CD4-positive, alpha-beta T cell treated with Interleukin-4 for 1 hour (primary cell): ENCODE measurements at places on chromosomes 3 and 15.

DNA sequence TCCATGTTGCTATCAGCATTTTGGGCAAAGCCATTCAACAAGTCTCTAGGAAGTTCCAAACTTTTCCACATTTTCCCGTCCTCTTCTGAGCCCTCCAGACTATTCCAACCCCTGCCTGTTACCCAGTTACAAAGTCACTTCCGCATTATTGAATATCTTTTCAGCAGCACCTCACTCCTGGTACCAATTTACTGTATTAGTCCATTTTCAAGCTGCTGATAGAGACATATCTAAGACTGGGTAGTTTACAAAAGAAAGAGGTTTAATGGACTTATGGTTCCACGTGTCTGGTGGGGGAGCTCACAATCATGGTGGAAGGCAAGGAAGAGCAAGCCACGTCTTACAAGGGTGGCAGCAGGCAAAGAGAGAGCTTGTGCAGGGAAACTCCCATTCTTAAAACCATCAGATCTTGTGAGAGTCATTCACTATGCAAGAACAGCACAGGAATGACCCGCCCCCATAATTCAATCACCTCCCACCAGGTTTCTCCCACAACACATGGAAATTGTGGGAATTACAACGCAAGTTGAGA, 435.6 kb upstream of the GRM7 start:
- DNase-seq: no peak

- DNase-seq: no peak
Observed at GRCh38 chr3:82276992-82277391, 515.5 kb upstream of the GBE1 start.

GRCh38 chr3:71397046-71397445, 186.5 kb downstream of the FOXP1 start:
- DNase-seq: peak; percentile 37

DNA sequence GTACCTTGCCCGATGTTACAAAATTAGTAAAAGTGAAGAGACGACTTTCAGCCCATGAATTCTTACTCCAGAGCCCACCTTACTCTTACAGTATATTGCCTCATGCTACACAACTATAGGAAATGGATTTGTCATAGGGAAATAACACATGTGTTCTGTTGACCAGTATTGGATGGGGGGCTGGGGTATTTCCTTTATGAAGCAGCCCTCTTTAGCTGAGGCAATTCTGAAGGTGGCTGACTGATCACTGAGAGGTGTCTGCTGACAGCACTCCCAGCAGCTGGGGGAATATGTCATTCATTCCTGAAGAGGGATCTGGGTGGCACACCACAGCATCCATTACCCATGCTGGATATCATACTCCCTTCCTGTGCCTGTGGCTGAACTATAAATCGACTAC, 6.4 kb upstream of the GOLM2 start:
- DNase-seq: no peak

DNA sequence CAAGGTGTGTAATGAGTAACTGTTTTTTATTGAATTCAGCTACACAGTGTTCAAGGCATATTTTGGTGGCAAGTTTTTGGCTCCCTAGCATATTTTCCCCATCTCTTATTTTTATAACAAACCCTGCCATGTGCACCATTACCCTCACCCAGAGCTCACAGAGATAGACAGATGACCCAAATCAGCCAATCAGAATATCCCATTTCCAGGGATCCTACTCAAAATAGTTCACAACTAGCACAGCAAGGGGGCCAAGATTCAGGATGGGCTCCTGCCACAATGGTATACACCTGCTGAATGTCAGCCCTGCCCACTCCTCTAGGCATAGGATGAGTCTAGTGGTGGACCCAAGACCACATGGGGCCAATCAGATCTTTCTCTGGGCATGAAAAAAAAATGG, 78.8 kb upstream of the SETMAR start:
- DNase-seq: no peak

DNA sequence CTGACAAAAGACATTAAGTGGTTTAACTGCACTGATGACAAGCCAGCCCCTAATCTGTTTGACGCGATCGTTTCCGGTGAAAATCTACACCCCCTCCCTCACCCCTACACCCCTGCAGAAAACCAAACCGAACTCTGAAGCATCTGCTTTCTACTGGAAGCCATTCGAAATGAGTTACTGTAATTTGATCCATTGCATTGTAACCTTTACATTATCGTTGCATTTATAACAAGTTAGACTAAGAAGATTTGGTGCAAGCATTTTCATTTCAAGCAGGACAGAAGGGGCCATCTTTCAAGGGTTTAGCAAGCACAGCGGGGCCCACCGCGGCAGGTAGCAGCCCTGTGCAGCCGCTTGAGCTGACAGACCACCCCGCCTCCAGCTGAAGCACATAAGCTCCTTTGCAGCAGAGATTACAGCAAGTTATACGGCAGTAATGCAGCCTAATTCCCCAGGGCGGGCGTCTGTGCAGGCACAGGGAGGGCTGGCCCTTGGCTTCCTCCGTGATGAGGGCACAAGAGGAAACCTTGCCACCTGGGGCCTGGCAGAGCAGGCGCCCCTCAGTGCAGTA, 79.3 kb downstream of the CHSY1 start:
- DNase-seq: no peak

- DNase-seq: no peak
Observed at GRCh38 chr3:86986671-86987420, 4.1 kb downstream of the VGLL3 start.

GRCh38 chr3:48023377-48023776, 7.2 kb upstream of the MAP4 start:
- no peak for DNase-seq

GRCh38 chr3:25084016-25084415, 344.0 kb upstream of the RARB start:
- no peak for DNase-seq

DNA sequence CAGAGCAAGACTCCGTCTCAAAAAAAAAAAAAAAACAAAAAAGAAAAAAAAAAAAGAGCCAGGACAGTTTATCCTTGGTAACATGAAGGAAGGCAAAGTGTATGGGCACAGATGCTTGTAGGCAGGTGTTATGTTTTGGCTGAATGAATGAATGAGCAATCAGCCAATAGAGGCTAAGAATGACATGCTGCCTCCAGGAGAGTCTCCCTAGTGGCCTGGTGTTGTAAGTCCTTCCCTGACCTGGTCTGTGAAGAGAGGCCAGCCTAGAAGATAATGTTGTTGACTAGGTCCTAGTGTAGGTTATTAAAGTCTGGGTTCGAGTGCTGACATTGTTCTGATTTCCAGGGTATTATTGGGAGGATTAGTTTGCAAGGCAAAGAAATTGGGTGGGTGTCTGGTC, 24.9 kb downstream of the GYG1 start:
- no peak for DNase-seq

GRCh38 chr3:68977486-68978167, 35.9 kb downstream of the EOGT start:
- no peak for DNase-seq

DNA sequence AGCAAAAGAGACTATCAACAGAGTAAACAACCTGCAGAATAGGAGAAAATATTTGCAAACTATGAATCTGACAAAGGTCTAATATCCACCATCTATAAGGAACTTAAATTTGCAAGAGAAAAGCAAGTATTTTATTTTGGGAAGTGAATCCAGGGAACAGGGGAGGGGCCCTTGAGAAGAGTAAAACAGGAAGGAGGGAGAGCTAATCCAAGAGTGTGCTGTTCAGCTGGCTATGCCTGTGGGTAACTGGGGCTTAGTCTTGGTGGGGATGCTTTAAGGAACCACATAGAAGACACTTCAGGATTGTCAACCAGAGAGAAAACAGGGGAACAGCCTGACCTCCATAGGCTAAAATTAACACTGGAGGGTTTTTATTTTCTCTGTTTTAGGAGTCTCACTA, 3.9 kb upstream of the HHLA2 start:
- DNase-seq: no peak

DNA sequence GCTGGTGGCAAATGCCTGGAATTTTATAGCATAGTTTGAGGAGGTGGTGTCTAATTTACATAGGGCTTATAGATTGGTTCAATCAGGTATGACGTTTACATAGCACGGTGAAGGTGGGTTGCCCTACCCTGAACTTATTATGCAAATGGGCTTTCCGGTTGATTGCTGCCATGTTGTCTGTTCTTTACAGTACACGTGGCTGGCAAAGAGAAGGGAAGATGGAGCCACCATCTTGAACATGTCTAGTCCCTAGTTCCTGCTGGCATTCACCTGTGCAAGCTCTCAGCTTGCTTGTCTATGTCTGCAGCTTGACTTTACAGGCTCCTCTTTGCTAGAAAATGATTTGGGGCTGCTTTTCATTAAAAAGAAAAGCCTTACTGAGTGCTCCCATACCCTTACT, 14.0 kb upstream of the STAC start:
- DNase-seq: no peak

DNA sequence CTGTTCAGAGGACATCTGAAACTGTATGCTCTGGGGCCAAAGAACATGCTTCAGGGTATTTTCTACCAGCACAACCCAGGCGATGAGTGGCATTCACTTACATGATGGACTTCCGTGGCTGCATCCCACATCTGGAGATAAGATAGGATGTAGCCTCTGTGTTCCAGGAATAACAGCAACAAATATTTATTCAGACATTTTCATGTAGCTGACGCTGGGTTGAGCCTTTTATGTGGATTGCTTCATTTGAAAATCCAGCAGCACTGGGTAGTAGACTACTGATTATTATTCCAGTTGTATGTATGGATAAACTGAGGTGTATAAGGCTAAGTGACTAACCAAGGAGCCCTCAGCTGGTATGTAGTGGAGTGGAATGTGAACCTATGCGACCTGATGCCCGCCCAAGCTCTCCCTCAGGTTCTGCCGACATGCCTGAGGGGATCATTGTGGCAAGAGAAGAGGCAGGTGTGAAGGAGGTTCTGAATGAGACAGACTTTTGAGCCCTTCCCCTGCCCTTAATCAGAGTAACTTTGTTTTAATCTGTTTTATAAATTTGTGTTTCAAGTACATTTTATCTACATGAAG, 25.9 kb upstream of the ABHD10 start:
- no peak for DNase-seq

DNA sequence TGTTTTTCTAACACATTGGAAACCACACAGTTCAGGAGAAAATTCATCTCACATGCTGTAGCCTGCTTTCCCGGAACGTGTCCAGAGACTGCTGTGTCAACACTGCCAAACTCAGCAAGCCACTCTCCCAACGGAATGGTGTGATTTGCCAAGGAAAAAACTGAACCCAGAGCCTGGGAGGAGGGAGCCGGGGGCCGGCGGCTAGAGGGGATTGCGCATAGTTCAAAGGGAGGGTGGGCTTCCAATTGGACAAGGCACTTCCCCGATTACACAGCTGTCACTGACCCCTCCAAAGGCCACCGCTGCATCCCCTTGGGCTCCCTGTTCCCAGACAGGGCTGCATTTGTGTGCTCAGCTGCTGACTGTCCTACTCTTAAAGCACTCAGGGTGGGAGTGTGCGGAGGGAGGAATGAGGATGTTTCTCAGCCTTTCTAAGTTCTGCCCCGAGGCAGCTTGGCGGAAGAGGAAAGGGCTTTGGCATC, 256.2 kb downstream of the ZNF621 start:
- no peak for DNase-seq

GRCh38 chr3:128824132-128824850, 55.1 kb upstream of the ACAD9 start:
- no peak for DNase-seq

DNA sequence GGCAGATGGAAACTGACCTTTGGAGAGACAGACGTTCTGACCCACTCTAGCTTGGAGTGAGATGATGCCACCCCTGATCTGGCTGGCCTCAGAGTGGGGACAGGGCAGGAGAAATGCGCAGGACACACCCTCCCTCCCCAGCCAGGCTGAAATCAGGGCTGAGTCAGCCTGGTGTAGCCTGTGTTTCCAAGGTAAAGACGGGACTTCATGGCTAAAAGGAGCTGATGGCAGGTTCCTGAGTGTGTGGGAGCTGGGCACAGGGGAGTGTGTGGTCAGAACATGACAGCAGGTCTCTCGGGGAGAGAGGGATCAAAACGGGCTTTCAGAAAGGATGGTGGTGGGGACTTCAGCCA, 14.6 kb upstream of the POLG start:
- DNase-seq: no peak

GRCh38 chr3:134419214-134419959, 45.1 kb upstream of the AMOTL2 start:
- DNase-seq: no peak

- no peak for DNase-seq
Observed at GRCh38 chr3:128853826-128854225, 25.6 kb upstream of the ACAD9 start.

- DNase-seq: no peak
Observed at GRCh38 chr15:91872356-91873137, 19.0 kb downstream of the SLCO3A1 start.

GRCh38 chr3:18425641-18426257, 610 bp upstream of the SATB1 start:
- DNase-seq: peak; percentile 83

DNA sequence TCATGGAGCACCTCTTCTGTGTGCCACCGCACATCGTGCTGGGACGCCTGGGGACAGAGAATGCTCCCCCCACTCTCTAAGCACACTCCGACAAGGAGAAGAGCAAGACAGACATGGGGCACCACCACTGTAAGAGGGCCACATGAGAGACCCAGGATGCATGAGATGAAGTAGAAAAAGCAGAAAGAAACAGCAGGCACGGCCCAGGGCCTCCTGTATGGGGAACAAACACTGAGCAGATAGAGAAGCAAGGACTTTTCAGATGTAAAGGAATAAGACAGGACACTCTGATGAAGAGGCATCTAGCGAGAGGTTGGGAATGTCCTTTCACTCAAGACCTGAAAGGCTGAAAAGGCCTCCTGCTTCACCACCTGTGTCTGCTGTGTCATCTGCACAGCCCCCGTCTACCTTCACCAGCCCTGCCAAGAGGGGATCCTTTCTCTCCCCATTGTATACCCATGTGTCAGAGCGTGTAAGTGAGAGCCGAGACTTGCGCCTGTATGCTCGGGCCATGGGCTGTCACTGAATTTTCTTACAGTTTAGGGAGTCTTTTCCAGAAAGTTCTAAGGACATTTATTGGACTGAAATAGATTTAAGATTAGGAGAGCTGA, 125.6 kb downstream of the LRRK1 start:
- no peak for DNase-seq

DNA sequence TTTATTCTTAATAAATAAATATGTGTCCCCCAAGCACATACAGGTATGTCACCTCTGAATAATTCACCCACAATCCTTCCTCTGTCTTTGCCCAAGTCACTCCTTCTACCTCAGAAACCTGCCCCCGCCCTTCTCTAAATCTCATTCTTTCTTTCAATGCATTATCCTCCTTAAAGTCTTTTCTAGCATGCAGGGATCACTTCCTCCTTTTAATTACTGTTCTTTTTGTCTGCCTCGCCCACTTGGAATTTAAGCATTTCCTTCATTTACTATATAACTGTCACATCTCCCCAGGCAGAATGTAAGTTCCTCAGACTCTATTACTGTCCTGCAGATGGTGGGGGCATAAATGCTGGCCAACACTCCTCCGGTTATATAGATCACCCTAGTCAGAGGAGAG, 7.8 kb downstream of the CCDC80 start:
- no peak for DNase-seq
